NCI-H69 (cell line): ENCODE measurements at places on chromosomes 3 and 15.

DNA sequence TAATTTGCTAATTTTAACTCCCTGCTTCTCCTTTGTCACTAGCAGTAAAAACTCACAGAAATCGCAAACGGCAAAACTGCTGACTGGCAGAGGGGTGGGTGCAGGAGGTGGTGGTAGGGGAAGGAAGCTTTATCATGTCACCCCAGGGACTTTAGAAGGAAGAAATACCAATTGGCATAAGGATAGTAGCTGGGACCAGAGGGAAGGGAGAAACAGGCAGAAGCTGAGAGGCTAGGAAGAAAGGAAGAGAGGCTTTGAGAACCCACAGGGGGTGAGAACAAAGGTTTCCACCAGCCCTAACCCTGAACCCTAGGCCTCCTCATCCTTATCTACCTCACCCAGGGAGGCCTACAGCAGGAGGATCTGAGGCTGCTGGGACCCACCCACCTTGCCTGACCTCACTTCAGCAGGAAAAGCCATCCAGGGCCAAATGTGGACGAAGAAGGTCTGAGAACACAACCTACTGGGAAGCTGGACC is 10.7 kb downstream of the ITGB5 start:
- DNase-seq: no peak

GRCh38 chr15:71597637-71598036 is 212.7 kb upstream of the NR2E3 start:
- no peak for DNase-seq

GRCh38 chr3:170021083-170021482 is 16.7 kb upstream of the GPR160 start:
- peak; percentile 14 for DNase-seq

- DNase-seq: no peak
These were observed 10.9 kb downstream of the GPR87 start for GRCh38 chr3:151305775-151306151.

GRCh38 chr3:197040658-197041057 is 11.0 kb upstream of the MELTF start:
- no peak for DNase-seq

DNA sequence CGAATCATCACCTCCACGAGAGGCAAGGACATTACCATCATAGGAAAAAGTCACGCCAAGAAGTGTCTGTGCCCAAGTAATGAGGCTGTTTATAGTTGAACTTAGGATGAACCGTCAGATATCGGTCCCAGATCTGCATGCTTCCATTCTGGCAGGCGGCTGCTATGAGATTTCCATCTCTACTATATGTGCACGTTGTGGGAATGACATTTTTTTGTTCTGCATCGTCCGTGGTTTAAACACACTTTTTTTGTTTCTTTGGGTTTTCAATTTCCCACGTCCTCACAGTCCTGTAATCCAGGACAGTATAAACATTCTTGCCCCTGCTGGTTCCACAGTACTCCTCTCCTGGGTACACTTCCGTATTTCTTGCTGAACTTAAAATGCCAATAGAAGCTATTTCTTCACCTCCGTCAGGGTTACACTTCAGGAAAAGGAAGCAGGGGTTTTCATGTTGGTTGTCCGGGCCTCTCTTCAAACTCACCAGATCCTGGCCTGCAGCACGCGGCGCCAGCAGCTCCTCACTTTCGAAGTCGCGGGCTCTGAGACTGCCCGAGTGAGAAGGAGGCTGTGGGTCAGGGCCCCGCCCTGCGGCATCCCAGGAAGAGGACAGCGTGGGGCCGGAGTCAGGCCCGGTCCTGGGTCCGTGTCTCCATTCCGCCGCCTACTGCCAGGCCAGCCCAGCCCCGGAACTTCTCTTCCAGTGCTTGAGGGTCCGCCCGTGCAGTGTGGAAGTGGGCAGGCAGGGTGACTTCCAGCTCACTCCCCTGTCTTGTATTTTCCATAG is 9.8 kb upstream of the TM4SF4 start:
- DNase-seq: no peak
